ENCODE measurements at places on chromosomes 11 and 22.

DNA sequence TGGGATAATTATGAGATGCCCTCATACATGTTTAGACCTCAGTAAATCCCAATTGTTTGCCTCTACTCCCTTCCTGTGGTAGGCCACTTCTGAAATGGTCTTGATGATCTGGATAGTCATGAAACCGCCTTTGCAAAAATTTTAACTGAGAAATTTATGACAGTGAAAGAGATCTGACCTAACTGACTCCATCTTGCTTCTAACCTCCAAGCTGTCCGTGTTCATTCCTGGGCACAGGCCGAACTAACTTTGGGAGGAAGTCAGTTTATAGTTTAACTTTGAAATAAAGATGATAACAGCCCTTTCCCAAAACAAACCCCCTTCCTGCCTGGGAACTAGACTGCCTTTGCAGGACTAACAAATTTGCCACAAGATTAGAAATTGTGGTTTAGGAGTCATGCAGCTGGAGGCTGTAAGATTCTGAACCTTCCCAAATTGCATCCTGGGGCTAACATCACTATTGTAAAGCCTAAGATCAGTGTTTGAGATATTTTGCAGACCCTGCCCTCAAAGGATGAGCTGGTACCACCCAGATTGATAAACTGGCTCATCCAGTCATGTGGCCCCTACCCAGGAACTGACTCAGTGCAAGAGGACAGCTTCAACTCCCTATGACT, 19.9 kb upstream of the CTR9 start:
- no peak for DNase-seq

- no peak for DNase-seq
These were observed 10.7 kb downstream of the DAGLA start for GRCh38 chr11:61690706-61691379.

GRCh38 chr22:41841085-41841712, 8.3 kb downstream of the SREBF2 start:
- no peak for DNase-seq

DNA sequence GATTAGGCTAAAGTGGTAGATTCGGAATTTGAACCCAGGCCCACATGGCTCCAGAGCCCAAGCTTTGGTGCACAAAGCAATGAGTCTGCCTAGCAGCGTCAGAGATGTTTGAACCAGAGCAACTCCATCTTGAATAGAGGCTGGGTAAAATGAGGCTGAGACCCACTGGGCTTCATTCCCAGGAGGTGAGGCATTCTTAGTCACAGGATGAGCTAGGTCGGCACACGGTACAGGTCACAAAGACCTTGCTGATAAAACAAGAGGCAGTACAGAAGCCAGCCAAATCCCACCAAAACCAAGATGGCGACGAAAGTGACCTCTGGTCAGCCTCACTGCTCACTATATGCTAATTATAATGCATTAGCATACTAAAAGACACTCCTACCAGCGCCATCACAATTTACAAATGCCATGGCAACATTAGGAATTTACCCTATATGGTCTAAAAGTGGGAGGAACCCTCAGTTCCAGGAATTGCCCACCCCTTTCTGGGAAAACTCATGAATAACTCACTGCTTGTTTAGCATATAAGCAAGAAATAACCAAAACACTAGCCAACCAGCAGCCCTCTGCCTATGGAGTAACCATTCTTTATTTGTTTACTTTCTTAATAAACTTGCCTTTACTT, 40.3 kb upstream of the DAGLA start:
- DNase-seq: peak; percentile 73

GRCh38 chr11:133134314-133135173, 397.8 kb downstream of the OPCML start:
- peak; percentile 90 for DNase-seq
